ENCODE measurements at places on chromosomes 11 and 22. TPM values are rescaled to one million over a fixed set of nuclear protein-coding genes. Genes with fewer than 3 reads are reported as not detected.
A peak's percentile ranks its signal among the peaks of the same experiment; 100 is the strongest.

GRCh38 chr11:131064373-131064991, 148.2 kb upstream of the SNX19 start:
- DNase-seq = peak; percentile 45

GRCh38 chr11:78691215-78691614, 116.6 kb upstream of the NARS2 start:
- no peak for DNase-seq

The PNPLA5 gene
- total RNA-seq = not detected

The MMP7 gene
- total RNA-seq = 2.7 TPM

All from Panc1 (cell line).